GM12892 (cell line): ENCODE measurements at places on chromosomes 12 and 14.

DNA sequence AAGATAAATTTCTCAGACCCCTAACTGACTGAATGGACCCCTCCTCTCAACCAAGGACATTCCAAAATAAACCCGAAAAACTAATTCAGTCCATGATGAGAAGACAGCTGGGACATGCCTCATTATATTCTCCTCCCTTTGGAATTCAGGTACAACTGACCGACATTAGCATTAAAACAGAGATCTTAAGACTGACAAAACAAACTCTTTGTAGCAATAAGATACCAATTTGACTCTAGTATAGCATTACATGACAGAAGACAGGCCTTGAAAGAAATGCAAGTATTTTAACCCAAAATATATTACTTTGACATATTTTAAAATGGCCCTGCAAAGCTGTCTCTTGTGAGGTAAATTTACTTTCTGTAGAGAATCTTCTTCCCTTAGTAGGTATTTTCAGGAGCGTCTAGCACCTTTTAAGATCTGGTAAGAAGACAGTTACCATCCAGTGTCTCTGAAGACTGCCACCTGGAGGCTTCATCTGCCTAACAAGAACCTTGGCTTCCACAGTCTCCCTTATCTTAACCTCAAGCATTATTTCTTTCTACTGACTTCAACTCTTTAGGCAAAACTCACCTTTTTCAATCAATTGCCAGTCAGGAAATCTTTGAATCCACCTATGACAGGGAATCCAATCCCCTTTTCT, 957.5 kb downstream of the SLC6A15 start:
- DNase-seq, result no peak

GRCh38 chr14:36315159-36315853, 5.1 kb downstream of the MBIP start:
- DNase-seq, result no peak

GRCh38 chr12:15788233-15789219, 662 bp downstream of the EPS8 start:
- DNase-seq, result no peak

DNA sequence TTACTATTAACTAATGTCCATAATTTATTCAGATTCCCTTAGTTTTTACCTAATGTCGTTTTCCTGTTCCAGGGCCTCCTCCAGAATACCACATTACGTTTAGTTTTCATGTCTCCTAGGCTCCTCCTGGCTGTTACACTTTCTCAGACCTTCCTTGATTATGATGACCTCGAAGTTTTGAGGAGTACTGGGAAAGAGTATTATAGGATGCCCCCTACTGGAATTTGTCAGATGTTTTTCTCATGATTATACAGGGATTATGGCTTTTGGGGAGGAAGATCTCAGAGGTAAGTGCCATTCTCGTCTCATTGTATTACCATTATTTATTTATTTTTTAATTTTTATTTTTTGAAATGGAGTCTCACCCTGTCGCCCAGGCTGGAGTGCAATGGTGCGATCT, 17.7 kb upstream of the C1S start:
- no peak for DNase-seq

- no peak for DNase-seq
These were observed 30.6 kb downstream of the WDR89 start for GRCh38 chr14:63611078-63611477.

DNA sequence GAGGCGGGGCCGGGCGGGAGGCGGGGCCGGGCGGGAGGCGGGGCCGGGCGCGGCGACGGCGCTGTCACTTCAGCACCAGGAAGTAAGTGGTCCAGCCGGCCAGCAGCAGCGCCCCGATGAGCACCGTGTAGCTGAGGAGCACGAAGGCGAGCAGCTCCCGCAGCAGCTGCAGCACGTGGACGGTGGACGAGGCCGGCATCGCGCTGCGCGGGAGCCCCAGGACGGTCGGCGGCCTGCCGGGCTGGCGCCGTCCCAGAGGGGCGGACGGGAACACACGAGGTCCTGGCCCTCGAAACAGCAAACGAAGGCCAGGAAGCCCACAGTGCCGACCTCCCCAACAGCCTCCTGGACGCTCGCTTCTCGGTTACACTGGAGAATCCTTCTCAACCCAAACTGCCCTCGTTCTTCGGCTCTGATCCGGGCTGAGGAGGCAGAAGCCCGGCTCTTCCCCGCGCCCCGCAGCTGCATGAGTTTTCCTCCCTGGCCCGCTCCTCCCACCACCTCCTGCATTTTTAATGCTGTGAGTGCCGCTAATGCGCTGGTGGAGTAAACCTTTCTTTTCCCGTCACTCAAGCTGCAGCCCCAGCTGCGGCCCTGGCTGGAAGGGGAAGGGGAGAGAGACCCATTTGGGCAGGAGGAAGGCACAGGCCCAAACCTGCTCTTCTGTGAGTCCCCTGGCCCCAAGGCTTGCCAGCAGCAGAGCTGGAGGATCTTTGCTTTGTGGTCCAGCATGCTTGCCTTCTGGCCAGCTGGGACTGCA, 694 bp upstream of the DIABLO start:
- no peak for DNase-seq

- no peak for DNase-seq
These were observed 218.8 kb upstream of the RGS6 start for GRCh38 chr14:71713451-71713850.

DNA sequence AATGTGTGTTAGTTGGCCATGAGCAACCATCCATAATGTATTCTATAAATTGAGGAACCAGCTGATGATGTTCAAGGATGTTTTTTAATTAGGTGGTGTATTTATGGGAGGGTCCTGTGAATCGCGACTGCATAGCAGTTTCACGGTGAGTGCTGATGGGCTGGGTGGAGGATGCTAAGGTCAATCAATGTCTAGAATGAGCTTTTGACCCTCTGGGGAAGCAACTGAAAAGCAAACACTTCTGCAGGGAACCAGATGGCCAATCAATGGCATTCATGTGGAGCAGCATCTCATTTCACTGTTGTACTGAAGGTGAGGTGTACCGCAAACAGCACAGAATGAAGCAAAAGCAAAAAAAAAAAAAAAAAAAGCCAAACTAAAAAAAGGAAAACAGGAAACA, 676.1 kb upstream of the TMEM132C start:
- DNase-seq, result no peak

DNA sequence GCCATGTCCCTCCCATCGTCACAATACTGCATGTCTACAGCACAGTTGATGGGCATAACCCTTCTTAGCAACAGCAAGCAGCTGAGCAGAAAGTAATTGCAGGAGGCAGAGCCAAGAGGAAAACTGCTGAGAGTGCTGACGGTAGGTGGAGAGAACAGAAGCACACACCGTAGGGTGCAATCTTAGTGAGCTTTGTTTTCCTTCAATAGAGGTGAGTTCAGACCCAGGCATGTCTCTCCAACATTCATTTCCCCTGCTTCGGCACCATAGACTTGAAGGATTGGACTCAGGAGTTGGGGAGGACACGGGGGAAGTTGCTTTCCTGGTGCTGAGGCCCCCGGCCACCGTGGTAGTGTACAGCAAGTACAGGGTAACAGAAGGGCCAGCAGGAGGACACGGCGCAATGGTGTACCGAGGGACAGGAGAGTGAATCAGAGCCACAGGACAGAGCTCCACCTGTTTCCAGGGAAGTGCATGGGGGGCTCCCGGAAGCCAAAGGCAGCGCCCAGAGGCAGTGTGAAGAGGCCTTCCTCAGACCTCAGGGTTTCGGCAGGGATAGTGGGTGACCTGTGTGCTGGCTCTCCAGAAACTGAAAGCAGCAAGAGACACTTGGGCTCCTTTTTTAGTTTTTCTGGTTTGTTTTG, 36.3 kb upstream of the SINHCAF start:
- DNase-seq, result peak; percentile 25

- DNase-seq, result no peak
These were observed 5.0 kb downstream of the GAPDH start for GRCh38 chr12:6539314-6539682.

DNA sequence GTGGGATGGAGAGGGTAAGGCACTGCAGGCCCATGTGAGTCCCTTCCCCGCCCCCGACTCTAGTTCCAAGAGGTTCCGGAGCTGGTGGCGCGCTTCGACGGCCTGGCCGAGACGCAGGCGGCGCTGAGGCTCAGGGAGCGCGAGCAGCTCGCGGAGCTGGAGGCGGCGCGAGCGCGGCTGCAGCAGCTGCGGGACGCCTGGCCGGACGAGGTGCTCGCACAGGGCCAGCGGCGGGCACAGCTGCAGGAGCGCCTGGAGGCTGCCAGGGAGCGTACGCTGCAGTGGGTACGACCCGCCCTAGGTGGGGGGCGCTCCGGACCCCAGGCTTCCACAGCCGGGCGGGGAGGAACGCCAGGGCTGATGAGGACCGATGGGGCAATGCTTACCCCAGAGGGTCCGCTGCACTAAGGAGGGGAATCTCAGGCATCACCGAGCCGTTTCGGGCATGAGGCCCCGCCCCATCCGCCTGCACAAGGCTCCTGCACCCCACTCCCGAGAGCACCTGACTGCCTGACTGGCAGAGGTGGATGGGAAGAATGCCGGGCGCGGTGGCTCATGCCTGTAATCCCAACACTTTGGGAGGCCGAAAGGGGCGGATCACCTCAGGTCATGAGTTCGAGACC, 4.9 kb downstream of the CFAP73 start:
- no peak for DNase-seq

GRCh38 chr14:38808734-38809455, 294.1 kb downstream of the SEC23A start:
- DNase-seq, result no peak

GRCh38 chr14:52690983-52691760, 4.2 kb downstream of the ERO1A start:
- no peak for DNase-seq

- no peak for DNase-seq
These were observed 180.8 kb downstream of the C12orf50 start for GRCh38 chr12:87848248-87848868.

DNA sequence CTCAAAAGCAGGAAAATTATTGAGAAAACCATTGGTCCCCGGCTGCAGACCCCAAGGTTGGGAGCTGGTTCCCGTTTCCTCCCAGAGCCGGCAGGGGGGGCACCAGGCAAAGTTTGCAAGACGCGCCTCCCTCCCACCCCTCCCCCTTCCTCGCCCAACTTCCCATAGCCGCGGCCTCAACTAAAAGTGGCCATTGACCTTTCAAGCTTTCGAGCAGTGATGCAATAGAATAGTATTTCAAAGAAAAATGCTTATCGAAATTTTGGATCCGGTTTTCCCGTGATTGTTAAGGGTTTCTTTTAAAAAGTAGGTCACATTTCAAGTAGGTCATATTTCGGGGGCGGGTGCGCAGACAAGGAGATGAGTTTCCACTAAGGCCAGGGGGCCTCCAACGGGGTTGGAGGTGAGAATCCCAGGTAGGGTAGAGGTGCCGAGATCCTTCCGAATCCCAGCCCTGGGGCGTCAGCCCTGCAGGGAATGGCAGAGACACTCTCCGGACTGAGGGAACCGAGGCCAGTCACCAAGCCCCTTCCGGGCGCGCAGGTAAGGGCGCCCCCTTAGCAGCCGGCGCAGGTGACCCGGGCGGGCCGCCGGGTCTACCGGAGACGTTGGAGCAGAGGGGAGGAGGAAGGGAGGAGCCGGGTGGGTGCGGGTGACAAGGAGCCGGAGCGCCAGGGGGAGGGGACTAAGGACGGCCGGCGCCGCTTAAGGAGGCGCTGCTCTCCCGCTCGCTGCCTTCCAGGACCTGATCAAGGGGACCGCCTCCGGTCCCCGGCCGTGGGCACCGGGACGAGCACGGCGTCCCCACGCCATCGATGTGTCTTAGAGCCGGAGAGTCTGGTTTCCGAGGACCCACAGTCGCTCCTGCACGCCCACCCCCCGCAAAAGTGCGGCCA, 2.6 kb upstream of the SOCS2 start:
- DNase-seq, result peak; percentile 69

DNA sequence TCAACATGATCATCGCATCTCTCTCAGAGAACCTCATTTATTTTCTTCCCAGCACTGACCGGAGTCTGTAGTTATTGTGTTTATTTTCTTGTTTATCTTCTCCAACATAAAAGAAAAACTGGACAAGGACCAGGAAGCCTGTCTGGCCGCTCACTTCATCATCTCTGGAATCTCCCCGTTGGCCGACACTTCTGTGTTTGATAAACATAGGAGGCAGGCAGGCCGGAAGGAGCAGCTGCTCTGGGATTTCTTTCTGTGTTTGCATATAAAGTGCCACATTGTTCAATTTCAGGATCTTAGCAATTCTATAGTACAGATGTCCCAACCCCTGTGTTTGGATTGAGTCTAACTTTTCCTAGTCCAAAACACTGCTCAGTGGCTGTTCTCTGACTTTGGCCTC, 53.3 kb downstream of the ACACB start:
- no peak for DNase-seq

GRCh38 chr14:76719666-76720065, 41.6 kb upstream of the VASH1 start:
- DNase-seq, result no peak

GRCh38 chr12:32000373-32001005, 41.3 kb downstream of the RESF1 start:
- no peak for DNase-seq

GRCh38 chr12:24979976-24980730, 31.3 kb upstream of the BCAT1 start:
- DNase-seq, result no peak

- DNase-seq, result no peak
These were observed 136.4 kb downstream of the ZFP36L1 start for GRCh38 chr14:68656452-68656851.

DNA sequence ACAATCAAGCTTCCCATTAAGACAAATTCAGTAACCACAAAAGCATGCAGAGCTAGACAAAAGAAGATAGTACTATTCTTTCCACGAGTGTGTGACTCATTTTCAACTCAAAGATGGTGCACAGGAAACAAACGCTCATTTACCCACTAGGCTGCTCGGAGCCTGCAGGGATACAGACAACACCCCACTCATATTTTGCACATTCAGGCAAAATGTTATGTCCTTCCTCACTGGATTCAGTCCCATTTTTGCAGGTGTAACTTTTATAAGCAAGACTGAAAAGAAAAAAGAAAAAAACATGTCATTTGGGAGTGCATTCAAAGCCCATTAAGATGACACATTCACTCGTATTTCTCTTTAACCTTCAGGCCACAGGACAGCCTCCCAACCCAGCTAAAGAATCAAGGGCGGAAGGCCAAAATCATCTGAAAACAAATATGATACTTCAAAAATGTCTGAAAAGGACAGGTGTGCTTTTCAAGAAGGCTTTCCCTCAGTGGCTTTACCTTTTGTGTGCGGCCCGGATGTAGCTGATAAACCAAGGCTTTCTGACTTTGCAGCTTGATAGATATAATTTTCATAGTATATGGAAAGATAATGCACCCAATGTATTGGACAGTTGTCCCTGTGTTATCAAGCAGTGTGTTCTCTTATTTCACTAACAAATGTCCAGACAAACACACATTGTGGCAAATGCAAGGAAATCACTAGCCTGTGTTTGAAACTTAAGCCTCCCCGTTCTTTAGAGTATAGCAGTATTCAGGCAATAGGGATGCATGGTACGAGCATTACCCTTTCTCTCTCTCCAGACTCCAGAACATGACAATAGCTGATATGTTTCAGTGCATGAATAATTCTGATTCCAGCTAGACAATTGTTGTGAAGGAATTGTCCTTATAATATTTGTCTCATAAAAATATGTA, 147.8 kb upstream of the KRR1 start:
- DNase-seq, result no peak

DNA sequence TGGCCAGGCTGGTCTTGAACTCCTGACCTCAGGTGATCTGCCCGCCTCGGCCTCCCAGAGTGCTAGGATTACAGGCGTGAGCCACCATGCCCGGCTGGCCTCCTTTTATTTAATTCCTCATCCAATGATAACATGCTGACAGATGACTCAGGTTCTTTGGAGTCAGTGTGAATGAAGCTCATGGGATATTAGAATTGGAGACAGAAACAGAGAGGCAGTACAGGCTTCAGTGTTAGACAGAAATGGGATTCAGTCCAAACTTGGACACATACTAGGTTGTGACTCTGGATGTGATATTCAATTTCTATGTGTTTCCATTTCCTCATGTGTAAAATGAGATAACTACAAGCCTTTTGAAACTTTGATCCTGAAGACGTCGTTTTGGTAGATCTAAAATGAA, 47.3 kb downstream of the PDE3A start:
- no peak for DNase-seq
